ENCODE measurements at places on chromosomes 13 and 19.

- no peak for DNase-seq
Measured at GRCh38 chr13:66313413-66313812, 916.7 kb downstream of the PCDH9 start.

DNA sequence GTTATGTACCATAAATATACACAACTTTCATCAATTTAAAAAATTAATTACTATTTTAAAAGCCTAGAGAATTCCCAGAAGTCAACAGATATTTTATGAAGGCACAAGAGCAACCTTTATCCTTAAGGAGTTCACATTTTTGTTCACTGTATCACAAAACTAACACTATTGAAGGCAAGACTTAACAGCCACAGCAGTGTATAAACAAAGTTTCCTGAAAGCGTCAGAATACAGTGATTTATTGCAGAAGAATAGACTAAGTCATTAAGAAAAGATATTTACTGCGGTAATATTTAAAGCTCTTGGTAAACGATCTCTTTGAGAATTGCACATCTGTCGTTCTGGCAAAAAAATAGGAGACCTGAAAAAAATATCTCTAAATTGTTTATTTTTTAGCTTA lies 419.3 kb upstream of the NBEA start:
- no peak for DNase-seq

GRCh38 chr13:75425216-75426009 lies 56.6 kb downstream of the TBC1D4 start:
- DNase-seq = no peak

GRCh38 chr13:36242761-36243160 lies 28.4 kb upstream of the SOHLH2 start:
- no peak for DNase-seq

DNA sequence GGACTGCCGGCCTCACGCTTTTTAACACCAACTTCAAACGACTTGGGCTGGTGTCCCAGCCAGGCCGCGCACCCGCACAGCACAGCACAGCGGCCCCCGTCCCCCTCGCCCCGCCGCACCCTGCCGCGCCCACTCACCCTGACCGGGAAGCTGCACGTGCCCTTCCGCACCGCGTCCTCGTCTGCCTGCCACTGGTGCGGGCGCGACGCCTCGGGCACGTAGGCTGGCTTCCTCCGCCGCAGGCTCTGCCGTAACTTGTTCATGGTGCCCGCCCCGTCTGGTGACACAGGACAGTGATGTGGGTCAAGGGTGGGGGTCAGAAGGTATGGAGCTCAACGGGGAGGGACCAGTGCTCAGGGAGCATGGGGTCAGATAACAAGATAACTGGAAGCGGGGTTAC lies 6.2 kb downstream of the NUMBL start:
- no peak for DNase-seq

GRCh38 chr13:100608906-100609305 lies 20.3 kb upstream of the GGACT start:
- DNase-seq = no peak

DNA sequence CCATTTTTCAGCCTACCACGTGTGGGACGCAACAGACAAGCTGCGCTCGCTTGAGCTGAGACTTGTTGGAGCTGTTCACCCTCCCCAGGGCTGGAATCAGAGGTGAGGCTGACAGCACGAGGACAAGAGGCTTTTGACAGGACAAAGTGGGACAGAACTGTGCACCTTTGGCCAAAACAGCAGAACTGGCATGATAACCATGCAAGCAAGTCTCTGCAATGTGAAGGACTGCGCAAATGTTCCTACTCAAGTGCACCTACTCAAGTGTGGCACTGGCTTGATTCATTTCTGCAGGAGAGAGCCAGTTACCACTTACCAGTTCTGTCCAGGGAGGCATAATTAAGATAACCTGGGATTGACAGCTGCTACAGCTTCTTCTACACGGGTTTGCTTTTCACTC lies 62.2 kb upstream of the TM9SF2 start:
- no peak for DNase-seq

DNA sequence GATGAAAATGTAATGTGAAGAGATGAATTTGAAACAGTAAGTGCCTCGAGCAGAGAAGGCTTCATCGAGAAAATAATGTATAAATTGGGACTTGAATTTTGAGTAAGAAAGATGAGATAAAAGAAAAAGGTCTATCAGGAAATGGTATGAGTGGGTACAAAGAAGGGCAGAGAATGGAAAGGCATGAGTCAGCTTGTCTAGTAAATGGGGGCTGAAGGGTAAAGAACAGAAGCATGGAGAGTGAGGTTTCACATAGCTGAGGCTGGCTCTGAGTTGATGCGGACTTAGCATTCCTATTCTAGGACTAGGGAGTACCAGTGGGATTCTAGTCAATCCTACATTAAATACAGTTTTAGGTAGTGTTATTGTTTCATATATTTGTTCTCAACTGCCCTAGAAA lies 85.8 kb downstream of the ZC3H13 start:
- no peak for DNase-seq

DNA sequence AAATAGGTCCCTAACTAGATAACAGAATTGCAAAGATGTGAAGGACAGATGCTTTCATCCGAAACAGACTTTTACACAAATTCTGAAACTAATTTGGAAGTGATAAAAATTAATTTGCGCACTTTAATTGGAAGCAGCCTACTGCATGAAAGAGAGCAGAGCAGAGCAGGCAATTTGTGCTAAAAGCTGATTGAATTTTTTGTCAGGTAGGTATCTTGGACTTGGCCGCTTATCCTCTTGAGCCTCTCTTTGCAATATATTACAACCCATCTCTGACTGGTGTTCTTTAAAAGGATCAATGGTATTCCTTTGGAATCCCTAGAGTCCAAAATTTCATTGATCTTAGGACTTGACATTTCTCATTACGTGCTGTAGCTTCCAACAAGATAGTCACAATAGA lies 183.3 kb upstream of the MAB21L1 start:
- DNase-seq = no peak

GRCh38 chr13:50457415-50458393 lies 385.8 kb downstream of the DLEU7 start:
- DNase-seq = no peak

DNA sequence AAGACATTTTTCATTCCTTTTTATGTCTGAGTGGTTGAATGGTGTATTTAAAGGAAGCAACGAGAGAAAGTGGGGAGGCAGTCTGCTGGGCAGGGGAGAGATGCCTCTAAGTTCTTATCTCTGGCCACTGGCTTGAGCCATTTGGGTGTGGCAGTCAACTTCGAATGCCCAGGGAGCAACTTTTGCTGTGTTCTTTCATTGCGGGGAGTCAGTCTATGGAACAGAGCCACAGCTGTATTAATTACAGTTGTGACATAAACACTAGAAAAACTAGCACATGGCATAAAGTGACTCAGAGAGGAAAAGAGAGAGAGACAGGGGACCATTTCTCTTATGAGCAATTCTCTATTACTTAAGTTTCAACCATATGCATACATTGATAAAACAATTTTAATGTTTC lies 40.4 kb upstream of the PDCD5 start:
- DNase-seq = no peak

- no peak for DNase-seq
Measured at GRCh38 chr13:74218291-74218690, 84.1 kb upstream of the KLF12 start.

GRCh38 chr13:103315711-103316110 lies 249.5 kb upstream of the SLC10A2 start:
- no peak for DNase-seq

GRCh38 chr13:41458187-41458760 lies 924 bp downstream of the RGCC start:
- DNase-seq = peak; percentile 57

DNA sequence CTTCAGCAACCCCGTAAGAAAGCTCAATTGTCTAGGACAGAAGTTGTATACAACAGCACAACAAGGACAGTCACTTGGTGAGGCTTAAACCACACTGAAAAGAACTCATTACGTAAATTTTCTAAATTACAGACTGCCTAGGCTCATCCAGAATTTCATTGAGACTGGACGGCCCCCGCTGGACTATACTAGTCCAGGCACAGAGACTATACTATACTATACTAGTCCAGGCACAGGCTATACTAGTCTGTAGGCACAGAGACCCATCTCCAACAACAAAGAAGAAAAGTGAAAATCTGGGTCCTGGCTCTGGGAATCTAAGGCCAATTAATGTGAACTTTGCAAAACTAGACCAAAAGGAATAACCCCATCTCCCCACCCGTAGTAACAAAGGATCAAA lies 700 bp downstream of the ZNF816 start:
- DNase-seq = peak; percentile 4

DNA sequence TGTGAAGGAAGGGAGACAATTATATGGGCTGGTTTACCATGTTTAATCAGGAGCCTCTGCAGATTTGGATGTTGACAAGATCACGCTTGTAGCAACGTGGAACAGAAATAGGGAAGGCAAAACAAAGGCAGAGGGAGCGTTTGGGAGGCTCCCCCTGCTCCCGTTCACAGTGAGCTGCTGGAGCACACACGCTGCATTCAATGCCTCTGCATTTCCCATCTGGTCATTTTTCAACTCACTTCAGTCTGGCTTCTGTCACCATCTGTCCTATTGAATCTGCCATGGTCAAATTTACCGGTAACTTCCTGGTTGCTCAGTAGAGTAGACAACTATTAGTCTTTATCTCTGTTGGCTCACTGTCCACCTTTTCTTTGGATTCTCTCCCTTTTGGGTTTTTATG lies 91.0 kb downstream of the NHLRC3 start:
- no peak for DNase-seq

DNA sequence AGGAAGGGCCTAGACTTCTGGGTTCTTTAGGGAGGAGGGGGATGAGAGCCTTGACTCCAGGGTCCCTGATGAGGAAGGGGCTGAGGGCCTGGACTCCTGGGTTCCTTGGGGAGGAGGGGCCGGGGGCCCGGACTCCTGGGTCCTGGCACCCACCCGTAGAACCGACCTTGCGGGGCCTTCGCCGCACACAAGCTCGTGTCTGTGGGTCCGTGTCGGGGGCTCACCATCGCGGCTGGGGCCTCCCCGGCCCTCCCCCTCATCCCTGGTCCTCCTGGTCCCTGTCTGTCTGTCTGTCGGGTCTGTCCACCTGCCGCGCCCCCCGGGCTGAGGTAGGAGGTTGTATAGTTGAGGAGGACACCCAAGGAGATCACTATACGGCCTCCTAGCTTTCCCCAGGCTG lies 662 bp upstream of the SPACA6 start:
- no peak for DNase-seq

GRCh38 chr13:39536274-39536673 lies 66.7 kb downstream of the LHFPL6 start:
- DNase-seq = no peak

GRCh38 chr19:45814851-45815480 lies at the start of gene RSPH6A:
Gene RSPH6A (minus strand): TSS chr19:45815308. CDS start chr19:45815176, 132 bp downstream.
- no peak for DNase-seq

GRCh38 chr19:5480427-5480836 lies 25.2 kb downstream of the ZNRF4 start:
- no peak for DNase-seq

DNA sequence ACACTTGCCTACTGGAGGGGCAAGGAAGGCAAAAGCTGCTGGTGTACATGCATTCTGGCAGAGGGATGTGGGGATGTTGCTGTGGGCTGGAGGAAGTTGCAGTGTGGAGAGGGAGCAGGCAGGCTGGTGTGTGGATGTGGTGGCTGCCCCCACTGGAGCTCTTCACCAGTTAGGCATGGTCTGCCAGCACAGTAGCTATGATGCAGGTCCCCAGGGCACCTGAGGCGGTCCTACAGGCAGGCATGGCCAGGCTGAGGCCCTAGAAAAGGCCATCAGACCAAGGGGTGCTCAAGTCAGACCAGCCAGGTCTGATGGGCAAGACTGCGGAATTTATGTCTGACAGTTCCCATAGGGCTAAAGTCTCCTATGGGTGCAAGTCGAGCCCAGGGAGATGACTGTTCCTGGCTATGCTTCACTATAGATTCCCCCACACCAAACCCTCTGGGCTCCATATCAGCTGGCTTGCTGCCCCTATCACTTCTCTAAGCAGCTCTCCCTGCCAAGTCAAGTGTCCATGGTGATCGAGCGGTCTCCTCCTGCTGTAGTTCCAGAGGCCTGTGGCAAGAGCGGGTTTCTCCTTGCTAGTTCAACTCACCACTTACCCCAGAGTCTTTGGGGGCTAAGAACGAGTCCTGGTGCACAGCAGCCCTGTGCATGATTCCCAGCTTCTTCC lies 473.1 kb downstream of the TDRD3 start:
- DNase-seq = no peak

DNA sequence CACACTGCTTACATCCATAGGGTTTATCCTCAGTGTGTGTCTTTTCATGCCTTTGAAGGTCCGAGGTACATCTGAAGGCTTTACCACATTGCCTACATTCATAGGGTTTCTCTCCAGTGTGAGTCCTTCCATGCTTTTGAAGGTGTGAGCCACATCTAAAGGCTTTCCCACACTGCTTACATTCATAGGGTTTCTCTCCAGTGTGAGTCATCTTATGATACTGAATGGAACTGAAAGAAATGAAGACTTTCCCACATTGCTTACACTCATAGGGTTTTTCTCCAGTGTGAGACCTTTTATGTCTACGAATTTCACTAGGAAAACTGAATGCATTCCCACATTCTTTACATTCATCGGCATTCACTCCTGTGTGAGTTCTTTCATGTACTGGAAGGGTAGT lies 7.1 kb downstream of the ZNF20 start:
- DNase-seq = no peak

DNA sequence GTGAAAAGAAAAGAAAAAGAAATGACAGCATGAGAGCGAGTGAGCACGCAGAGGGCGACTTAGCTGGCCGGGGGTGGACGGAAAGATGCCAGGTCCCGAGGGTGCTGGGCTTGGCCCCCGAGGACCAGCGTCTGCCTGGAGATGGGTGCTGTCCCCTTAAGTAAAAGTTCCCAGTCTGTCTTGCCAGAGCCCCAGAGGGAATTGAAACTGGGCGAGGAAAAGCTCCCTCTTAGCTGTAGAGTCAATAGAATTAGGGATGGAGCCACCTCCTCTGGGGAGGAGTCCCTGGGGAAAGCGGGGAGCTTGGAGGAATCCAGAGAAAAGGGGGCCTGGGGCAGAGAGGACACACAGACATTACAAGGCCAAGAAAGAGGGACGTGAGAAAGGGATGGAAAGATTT lies 13.3 kb downstream of the BCAM start:
- DNase-seq = no peak

GRCh38 chr19:36674201-36674600 lies 7.6 kb upstream of the ZNF461 start:
- DNase-seq = no peak

DNA sequence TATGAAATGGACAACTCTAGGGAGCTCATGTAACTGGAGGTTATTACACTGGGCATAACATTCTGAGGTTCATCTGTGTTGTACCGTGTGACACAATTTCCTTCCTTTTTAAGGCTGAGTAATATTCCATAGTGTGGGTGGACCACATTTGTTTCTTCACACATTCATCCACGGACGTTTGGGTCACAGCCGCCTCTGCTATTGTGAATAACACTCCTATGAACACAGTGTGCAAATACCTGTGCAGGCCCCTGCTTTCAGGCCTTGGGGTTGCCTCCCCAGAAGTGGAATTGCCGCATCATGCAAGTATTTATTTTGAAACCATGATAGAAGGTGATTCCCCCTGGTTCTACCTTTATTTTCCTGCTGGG lies 63.4 kb upstream of the MCF2L start:
- no peak for DNase-seq

DNA sequence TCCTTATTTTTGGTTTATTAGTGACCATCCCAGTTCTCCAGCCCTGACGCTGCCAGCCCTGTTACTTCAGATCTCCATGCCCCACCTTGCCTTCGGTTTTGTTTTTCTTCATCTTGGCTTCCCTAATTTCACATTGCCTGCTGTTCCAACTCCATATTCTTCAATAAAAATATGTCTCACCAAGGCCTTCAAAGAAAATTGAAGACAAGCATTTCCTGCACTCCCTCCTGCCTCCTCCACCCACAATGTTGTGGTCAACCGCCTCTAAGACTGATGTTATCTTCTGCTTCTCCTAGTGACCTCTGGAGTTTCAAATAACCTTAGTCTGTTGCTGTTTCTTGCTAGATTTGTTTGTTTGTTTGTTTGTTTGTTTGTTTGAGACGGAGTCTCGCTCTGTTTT lies 14.6 kb downstream of the PLD3 start:
- DNase-seq = no peak

All from midbrain (tissue), 1 donor.